ENCODE measurements at places on chromosomes 7 and 10.

DNA sequence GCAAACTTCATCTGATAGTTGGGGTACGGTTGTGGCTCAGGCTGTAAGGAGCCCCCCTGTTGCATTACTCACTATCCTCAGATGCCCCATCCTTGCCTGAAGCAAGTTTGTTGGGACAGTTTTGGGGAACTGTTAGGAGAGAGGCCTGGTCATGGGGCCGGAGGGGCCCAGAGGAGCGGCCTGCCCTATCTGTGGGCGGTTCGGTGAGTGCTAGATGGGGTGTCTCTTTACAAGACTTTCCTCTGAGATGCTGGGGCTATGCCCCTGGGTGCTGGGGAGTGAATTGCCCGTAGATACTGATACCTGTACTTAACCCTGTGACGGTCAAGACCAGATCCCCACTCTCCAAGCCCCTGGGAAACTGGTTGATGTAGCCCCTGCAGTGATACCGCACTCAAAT is 12.4 kb downstream of the CUX1 start:
- DNase-seq: no peak

DNA sequence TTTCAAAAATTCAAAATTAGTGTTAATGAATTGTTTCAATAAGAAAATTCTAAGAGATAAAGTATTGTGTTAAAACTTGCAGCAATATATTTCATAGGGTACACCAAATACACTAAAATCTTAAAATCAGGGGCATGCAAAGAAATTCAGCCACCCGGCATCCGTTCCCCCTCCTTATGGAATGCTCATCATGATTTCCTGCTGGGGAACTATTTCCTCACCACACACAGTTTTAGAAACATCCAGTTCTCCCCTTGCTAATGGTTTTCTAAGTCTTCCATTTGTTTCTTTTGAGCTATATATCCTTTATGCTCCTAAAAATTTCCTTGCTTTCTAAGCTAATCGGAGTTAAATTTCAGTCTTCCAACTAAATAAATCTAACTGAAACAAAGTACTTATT is 60.7 kb downstream of the CHCHD3 start:
- DNase-seq: no peak

DNA sequence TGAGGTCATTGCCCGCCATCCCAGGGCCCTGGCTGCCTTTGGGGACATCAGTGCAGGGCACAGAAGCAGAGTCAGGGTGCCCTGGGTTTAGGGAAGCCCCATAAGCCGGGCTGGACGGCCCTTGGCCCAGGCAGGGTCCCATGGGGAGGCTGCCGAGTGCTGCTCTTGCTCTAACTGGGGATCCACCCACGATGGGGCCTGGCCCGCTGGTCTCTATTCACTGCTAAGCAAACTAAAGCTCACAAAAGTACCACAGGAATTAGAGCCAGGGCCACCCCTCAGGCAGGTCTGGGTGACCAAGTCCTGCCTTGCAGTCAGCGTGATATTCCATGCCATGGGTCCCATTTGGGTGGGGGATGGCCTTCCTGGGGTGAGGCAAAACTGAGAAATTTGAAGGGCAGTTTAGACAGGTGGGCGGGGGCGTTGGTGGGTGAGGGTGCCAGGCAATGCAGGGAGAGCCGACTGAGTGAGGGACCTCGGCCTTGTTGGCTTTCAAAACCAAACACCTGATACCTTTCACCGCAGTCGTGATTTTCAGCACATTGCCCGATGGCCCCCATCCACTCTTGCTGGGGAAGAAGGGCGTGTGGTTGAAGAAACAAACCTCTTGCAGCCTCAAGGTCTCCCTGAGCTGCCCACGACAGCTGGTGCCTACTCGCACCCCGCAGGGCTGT is 92.8 kb upstream of the PPIF start:
- no peak for DNase-seq

- DNase-seq: no peak
Observed at GRCh38 chr7:130966246-130967009, 232.4 kb upstream of the KLF14 start.
